ENCODE measurements at places on chromosomes 12 and 14.

- DNase-seq, result no peak
These were observed 88.7 kb downstream of the NTN4 start for GRCh38 chr12:95701722-95702418.

- no peak for DNase-seq
These were observed 19.5 kb downstream of the BCL11B start for GRCh38 chr14:99252443-99252939.

DNA sequence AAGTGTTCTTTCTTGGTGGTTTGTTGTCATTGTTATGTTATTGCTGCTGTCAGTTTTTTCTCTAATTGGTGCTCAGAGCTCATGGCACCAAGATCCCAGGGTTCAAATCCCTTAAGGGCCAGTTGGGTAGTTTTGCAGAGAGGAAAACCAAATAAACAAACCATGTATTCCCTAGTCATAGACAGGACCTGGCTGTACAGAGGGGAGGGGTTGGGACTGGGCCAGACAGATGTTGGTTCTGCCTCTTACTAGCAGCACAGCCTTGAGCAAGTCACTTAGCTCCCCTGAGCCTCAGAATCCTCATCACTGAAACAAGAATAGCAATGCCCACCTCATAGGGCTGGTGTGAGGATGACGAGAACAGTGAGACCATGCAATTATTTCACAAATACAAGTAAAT, 53.4 kb downstream of the LTBP2 start:
- no peak for DNase-seq

DNA sequence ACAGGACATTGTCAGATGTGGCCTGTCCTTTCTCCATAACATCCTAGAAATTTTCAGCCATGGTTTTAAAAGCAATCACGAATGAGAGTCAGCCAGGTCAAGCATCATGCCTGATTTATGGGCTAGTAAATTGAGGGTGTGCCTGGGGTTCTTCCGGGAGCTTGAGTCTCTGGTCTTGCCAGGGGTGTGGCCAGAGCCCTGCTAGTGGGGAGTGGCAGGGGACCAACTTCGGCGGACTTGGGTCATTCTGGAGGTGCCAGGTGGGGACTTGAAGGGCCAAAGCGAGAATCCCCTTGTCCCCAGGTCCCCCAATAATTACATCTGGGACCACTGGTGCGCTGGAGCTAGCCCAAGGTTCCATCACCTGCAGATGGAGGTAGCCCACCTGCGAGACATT, 5.7 kb downstream of the OTUB2 start:
- DNase-seq, result no peak

- DNase-seq, result no peak
These were observed 144.7 kb downstream of the KTN1 start for GRCh38 chr14:55724736-55725135.

DNA sequence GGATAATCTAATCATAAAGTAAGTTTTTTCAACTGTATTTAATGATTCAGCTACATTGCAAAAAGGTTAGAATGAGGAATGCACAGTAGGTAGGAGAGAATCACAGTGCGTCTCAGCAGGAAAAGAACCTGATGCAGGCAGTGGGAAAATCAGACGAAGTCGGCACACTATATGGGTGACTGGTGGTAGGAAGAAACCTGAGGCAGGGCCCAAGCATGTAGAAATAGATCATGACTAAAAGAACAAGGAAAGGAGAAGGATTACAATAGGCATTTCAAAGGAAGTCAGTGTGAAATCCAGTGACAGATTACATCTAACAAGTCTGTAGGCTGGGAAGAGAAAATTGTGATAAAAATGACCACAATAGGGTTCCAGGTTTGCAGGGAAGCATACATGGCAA, 267.0 kb downstream of the MED13L start:
- no peak for DNase-seq

Data from stimulated activated CD8-positive, alpha-beta memory T cell treated with anti-CD3 and anti-CD28 coated beads, Interleukin-7, amount 100 ng/mL, for 24 hours (primary cell).